ENCODE measurements at places on chromosomes 7 and 10.

- no peak overlapping the region for H3K4me3 ChIP-seq
- no peaks in the 10 kb centered on the region for H3K4me1 ChIP-seq
- H3K27me3 ChIP-seq, result no peaks in the 10 kb centered on the region
- no peak overlapping the region for H3K27ac ChIP-seq
Measured at GRCh38 chr7:134831862-134832261, 52.4 kb downstream of the CALD1 start.

DNA sequence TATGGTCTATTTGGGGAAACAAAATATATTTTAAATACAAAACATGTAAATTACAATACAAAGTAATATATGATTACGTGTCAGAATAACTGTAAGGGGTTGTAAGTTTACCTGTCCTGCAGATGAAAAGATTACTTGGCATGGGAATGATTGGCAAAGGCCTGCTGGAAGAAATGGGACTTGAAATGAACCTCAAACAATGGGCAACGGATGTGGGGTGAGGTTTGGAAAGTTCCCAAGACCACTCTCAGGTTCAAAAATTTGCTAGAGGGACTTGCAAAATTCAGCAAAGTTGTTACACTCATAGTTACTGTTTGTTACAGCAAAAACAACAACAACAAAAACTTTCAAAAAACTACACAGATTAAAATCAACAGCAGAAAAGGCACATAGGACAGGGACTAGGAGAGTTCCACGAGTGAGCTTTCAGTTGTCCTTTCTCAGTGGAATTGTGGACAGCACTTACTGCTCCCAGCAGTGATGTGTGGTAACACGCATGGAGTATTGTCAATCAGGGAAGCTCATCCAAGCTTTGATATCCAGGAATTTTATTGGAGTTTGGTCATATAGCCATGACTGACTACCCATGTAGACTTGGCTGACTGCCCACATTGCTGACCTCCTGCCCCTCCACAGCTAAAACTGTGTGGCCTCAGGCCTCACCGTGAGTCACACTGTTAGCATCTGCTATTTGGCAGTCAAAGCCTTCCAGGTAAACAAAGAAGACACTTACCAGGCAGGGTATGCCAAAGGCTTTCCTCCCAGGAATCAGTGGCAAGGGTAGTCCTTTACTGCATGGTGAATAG is 43.8 kb downstream of the EXOC6 start:
- H3K27ac ChIP-seq, result no peak overlapping the region
- H3K4me3 ChIP-seq, result no peak overlapping the region
- H3K4me1 ChIP-seq, result no peaks in the 10 kb centered on the region
- H3K36me3 ChIP-seq, result peaks cover under 1% of the 10 kb centered on the region
- no peaks in the 10 kb centered on the region for H3K27me3 ChIP-seq

DNA sequence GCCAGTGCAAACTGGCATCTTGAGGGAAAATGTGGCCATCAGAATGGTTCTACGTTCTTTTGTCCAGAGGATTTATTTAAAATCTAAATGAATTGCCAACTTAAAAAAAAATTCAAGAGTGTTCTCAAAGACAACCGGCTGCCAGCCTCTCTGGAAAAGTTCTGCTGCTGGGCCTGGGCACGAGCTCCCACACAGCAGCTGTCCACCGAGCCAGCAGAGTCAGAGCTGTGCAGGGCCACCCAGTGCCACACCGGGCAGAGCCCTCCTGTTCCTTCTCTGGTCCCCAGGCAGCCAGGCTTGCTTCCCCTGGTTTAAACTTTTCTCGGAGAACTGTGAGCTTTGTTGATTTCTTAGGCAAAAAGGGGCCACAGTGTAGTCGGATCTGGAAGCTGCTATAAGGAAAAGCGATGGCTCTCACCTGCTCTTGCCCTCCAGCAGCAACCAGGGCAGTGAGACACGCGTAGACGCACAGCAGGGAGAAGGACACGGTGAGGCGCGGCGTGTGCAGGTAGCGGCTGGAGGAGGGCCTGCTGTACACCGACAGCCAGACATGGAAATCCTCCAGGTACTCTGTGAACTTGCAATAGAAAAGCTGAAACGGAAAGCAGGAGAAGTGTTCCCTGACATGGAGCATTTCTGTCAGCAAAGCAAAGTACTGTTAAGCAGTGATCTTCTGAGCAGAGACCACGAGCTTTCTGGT is 111.6 kb downstream of the PKD1L1 start:
- H3K36me3 ChIP-seq, result no peaks in the 10 kb centered on the region
- H3K4me1 ChIP-seq, result no peaks in the 10 kb centered on the region
- H3K27me3 ChIP-seq, result no peaks in the 10 kb centered on the region
- no peak for DNase-seq

- H3K4me1 ChIP-seq, result no peaks in the 10 kb centered on the region
- DNase-seq, result peak; percentile 23
- no peaks in the 10 kb centered on the region for H3K36me3 ChIP-seq
- H3K4me3 ChIP-seq, result no peak overlapping the region
- no peak overlapping the region for H3K27ac ChIP-seq
- no peaks in the 10 kb centered on the region for H3K27me3 ChIP-seq
Measured at GRCh38 chr7:71601851-71602250, 469.9 kb downstream of the GALNT17 start.

- peaks cover 5% of the 10 kb centered on the region for H3K4me1 ChIP-seq
- no peak overlapping the region for H3K4me3 ChIP-seq
- H3K27me3 ChIP-seq, result no peaks in the 10 kb centered on the region
- no peak for DNase-seq
- no peak overlapping the region for H3K27ac ChIP-seq
- no peaks in the 10 kb centered on the region for H3K36me3 ChIP-seq
Measured at GRCh38 chr10:74912682-74913081, 86.3 kb downstream of the KAT6B start.

Measured in lung (tissue), 17 donors.